ENCODE measurements at places on chromosomes 5 and 9.

- DNase-seq: no peak
These were observed 73.6 kb upstream of the ZNF622 start for GRCh38 chr5:16539169-16539666.

- no peak for DNase-seq
These were observed 110.9 kb downstream of the NXNL2 start for GRCh38 chr9:88645879-88646199.

GRCh38 chr5:2797160-2797559 lies 45.7 kb upstream of the IRX2 start:
- no peak for DNase-seq

GRCh38 chr5:67333171-67333570 lies 136.6 kb upstream of the CD180 start:
- no peak for DNase-seq

GRCh38 chr5:73983644-73984043 lies 357.6 kb downstream of the ARHGEF28 start:
- no peak for DNase-seq
